Ecto neural progenitor cell (in vitro differentiated cells): ENCODE measurements at places on chromosomes 7 and 10.

- DNase-seq: no peak
Observed at GRCh38 chr7:113784316-113784715, 134.5 kb downstream of the PPP1R3A start.

DNA sequence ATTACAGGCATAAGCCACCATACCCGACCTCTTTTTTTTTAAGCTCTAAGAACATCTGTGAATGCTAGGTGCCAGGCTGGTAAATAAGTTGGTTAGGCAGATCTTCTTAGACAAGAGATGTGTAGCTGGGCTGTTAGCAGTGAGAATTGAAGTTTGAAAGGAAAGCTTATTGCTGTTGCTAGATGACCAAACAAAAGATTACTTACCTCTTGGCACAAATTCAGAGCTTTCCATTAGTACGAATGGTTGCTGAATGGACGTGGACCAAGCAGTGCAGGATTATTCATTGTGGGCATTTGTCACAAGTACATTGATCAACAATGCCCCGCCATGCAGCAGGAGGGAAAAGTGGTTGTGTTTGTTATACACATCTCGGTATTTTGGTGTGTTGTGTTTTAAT, 131.2 kb downstream of the GFRA1 start:
- DNase-seq: no peak

DNA sequence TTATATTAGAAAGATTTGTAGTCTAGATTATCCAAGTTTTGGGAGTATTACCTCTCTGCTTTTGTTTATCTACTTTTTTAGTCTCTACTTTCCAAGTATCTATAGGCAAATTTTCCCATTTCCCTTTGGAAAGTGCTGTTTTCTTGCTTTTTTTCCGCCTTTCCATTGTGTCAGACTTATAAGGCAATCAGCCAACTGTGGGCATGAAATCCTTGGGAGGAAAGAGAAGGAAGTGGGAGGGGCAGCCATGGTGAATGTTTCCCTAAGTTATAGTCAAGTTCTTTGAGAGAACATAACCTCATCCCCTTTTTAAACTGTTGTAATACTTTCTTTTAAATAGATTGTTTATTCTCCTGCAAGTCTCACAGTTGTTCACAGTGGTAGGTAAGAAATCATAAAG, 52.6 kb downstream of the PTEN start:
- DNase-seq: no peak

- DNase-seq: no peak
Observed at GRCh38 chr10:123502983-123503382, 163.2 kb upstream of the GPR26 start.

DNA sequence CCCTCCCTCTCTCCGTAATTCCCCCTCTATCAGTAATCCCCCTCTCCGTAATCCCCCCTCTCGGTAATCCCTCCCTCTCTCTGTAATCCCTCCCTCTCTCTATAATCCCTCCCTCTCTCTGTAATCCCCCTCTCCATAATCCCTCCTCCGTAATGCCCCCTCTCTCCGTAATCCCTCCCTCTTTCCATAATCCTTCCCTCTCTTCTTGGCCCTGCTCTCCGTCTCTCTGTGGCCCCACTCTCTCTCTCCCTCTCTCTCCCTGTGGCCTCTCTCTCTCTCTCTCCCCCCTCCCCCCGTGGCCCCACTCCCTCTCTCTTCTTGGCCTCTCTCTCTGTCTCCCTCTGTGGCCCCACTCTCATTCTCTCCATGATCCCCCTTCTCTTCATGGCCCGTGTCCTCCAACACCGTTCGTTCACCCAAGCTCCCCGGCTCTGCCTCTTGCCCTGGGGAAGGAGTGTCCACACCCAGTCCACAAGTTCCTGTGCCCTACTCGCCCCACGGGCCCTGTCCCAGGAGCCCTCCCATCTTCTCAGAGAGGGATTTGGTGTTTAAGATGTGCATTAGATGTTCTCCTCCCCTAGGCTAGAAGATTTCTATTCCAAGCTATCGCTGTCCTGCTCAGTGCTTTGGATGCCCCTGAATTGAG, 19.8 kb downstream of the SHH start:
- DNase-seq: no peak

- no peak for DNase-seq
Observed at GRCh38 chr7:129959471-129960203, 6.9 kb upstream of the UBE2H start.

GRCh38 chr7:381211-382042, 91.5 kb downstream of the FOXL3 start:
- DNase-seq: peak; percentile 46

GRCh38 chr10:111297351-111297848, 220.6 kb downstream of the ADRA2A start:
- DNase-seq: no peak

GRCh38 chr7:95391761-95392160, 4.4 kb downstream of the PON3 start:
- no peak for DNase-seq

- DNase-seq: no peak
Observed at GRCh38 chr10:3990307-3990706, 205.3 kb upstream of the KLF6 start.

DNA sequence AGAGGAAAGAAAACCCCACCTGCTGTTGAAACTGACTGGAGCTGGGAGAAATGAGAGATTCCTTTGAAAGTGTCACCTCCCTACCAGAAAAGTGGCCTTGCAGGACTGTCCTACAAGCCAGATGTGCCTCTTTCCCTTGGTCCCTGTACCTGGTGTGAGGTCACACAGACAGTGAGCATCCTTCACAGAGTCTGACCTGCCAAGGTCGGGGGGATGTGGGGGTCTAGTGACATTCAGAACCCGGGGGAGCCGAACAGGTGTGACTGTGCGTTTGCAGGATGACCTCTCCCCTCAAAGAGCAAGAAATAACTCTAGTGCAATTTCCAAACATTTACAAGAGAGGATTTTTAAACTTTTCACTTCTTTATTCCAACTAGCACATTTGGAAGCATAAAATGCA, 93.4 kb upstream of the ZNF479 start:
- no peak for DNase-seq

- DNase-seq: no peak
Observed at GRCh38 chr10:114311023-114311422, 72.0 kb downstream of the VWA2 start.

DNA sequence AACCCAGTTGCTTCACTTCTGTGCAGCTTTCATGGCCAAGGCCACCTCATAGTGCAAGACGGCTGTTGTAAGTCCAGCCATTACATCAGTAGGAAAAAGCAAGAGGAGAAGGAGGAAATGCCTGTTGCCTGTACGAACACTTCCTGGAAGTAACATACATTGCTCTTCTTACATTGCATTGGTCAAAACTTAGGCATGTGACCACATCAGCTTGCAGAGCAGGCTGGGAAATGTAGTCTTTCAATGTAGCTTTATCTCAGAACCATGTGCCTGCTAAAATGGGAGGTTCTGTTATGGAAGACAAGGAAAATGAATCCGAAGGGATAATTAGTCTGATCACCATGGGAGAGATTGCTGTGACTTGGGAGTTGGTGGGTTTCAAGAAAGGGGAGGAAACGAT, 4.3 kb downstream of the SLC29A3 start:
- DNase-seq: no peak

DNA sequence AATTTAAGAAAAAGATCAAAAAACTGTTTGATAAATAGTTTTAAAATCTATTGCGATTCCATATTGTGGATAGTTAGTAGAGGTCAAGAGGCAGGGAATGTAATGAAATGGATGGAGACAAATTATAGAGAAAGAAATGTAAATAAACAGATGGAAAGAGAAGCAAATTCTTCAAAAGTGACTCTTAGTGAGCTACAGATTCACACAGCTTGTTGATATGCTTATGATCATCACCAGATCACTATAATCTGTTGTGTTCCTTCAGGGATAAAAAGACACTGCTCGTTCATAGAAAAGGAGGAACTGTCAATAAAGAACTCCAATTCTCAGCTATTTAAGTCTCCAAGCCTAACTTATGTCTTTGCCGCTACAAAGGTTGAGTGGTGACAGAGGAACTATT, 251.4 kb upstream of the SEMA3C start:
- no peak for DNase-seq

DNA sequence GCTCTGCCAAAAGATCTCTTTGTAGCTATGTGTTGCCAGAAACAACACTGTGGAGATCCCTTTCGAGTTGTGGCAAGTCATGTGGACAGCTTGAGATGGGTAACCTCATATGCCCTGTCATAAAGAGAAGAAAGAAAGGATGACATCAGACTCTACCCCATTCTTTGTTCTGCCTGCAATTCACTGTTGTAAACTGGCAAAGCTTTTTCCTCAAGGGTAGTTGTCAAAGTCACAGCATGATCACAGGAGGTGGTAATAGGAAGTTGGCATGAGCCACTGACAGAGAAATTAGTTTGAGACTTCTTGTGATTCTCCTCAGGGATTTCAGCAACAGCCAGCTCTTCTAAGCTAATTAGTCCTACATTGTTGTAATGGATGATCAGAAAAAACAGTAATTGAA, 19.4 kb upstream of the MINDY3 start:
- no peak for DNase-seq

- DNase-seq: no peak
Observed at GRCh38 chr7:76121044-76121443, 73.1 kb downstream of the MDH2 start.

- DNase-seq: peak; percentile 70
Observed at GRCh38 chr7:151439855-151440798, at the start of gene CRYGN. Gene CRYGN, minus strand, starts transcription at chr7:151440141. Its CDS starts 224 bp downstream, at chr7:151439917.

DNA sequence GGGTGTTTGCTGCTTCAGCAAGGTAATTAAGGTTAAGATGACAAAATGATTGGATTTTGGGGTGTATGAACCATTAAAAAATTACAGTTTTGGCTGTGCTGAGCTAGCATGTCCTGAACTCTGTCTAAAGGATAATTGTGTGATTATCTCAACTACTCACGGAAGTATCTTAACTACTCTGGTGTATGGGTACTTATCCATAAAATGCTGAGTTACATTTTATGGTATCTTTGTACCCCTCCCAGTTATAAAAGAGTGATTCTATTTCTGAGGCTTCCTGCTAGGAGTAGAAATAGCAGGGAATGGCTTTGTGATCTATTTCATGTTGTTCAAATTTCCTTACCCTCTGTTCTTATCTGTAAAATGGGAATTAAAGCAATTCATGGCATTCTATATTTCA, 22.6 kb downstream of the CYP2C18 start:
- DNase-seq: no peak

DNA sequence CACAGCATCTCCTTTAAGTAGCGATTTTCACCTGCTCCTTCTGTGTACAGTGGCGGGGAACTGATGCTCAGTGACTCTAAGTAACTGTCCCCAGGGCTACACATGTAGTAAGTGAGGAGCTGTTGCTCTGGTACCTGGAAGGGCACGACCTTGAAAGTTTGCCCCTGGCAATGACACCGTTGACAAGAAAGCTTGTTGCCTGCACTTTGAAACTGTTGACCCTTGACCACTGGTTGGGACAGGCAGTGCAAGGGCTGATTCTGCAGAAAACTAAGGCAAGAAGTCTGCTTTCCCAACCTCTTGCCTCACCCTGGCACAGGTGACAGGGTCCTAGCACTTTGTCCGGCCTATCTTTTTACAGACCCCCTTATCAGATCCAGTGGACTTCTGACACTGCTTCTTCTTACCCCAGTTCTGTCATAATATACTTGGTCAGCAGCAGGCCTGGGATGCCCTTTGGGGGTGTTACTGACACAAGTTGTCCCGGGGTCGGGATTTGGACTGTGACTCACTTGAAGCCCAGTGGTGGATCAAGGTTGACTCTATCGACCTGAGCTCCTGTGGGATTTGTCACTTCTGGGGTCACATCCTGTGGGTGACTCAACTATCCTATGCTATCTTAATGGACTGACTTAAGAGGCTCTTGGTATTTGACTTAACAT, 5.8 kb downstream of the ACSL5 start:
- no peak for DNase-seq

GRCh38 chr7:116259156-116259870, 49.0 kb downstream of the TES start:
- no peak for DNase-seq

DNA sequence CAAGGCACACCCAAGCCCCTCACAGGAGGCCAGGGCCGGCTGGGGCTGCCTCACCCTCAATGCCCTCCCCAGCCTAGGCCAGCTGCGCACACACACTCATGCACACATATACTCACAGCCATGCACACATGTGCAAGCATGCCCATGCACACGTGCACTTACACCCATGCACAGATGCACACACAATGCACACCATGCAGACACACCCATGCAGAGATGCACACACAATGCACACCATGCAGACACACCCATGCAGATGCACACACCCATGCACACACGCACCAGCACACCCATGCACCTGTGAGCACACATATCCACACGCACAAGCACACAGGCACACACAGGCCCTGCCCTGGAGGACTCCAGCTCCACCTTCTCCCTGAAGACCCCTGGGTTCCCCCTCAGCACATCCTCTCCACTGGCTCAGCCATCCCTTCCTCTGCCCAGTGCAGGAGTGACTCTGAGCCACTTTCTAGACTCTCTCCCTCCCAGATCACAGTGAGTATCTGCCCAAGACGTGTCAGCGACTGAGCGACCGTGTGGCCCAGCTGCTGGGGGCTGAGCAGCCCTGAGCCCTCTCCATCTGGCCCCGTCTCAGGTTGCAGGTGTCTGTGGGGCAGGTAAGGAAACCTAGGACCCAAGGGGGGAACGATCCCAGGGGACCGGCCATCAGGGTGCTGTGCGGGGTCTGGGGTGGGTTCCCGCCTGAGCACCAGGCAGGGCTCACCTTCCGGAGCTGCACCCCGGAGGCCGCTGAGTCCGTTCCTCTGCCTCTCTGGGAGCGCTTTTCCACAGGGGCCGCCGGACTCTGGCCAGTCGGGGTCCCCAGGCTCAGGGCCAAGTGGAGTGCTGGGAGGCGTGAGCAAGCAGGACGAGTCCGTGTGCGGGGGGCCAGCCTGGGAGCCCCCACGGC, 25.8 kb downstream of the AP5Z1 start:
- DNase-seq: no peak

DNA sequence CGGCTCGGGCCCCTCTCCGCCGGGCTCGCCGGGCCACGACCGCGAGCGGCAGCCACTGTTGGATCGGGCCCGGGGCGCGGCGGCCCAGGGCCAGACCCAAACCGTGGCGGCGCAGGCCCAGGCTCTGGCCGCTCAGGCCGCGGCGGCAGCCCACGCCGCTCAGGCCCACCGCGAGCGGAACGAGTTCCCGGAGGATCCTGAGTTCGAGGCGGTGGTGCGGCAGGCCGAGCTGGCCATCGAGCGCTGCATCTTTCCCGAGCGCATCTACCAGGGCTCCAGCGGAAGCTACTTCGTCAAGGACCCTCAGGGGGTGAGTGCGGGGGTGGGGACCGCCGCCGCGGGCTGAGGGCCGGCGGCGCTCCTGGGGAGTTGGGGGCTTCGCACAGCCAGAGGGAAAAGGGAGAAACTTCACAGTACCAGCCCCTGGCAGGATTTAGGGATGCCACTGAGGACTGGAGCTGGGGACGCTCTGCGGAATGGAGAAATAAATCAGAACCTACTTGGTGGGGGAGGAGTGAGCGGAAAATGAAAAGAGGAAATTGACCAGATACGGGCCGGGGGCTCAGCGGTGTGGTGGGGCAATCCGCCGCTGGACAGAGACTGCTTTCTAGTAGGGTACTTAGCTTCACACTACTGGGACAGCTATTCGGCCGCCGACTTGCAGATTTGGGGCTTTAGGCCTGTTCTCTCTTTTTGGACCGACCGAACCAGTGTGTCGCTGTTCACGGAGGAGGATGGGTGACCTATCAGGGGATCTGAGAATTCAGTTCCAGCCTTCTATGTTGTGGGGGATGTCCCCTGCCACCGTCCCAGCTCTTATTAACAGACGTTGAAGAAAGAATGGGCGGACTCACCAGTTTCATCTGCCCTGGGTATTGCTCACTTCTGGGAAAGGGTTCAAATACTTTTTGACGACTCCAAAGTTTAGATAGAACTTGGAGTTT, 669 bp downstream of the PI4K2A start:
- peak; percentile 62 for DNase-seq
